ENCODE measurements at places on chromosomes 3 and 15.

DNA sequence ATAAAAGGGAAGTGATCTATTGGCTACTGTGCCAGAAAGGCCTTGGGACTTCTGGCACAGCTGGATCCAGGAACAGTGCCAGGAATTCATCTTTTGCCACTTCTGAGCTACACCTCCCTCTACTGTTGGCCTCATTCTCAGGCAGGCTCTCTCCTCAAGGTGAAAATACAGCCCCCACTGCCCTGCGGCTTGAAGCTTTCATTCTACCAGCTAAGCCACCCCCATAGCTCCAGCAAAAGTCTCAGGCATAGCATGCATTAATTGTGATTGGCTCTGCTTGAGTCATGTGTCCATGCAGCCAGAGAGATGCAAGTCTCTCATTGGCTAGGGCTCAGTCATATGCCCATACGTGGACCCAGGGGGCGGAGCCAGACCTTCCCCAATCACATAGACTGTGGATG is 142.4 kb downstream of the TPRA1 start:
- H3K27ac ChIP-seq: no peak overlapping the region
- H3K4me3 ChIP-seq: no peak overlapping the region
- H3K36me3 ChIP-seq: no peaks in the 10 kb centered on the region
- no peak for DNase-seq
- H3K4me1 ChIP-seq: no peaks in the 10 kb centered on the region

DNA sequence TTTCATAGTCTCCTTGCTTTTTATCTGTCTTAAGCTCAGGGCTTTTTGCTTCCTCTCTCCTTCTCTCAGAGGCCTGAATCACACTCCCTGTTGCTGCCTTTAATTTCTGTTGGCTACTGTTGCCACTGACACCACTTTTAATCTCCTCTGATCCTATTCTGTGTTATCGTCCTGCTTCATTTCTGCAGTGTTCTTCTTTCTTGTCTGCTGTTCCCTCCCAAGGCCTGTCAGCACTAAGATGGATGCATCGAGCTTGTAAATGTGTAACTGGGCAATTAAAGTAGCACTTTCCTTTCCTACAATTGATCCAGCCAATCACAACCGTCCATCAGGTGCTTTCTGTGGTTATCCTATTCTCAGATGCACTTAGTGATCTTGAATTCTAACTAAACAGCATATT is 71.3 kb upstream of the VEPH1 start:
- no peaks in the 10 kb centered on the region for H3K4me1 ChIP-seq
- H3K27ac ChIP-seq: no peak overlapping the region
- H3K27me3 ChIP-seq: no peaks in the 10 kb centered on the region

GRCh38 chr3:138479438-138479863 is 45.0 kb downstream of the ESYT3 start:
- H3K4me3 ChIP-seq: no peak overlapping the region
- H3K36me3 ChIP-seq: no peaks in the 10 kb centered on the region
- H3K27me3 ChIP-seq: no peaks in the 10 kb centered on the region
- peak; percentile 42 for DNase-seq

GRCh38 chr3:32237670-32238452 is 619 bp upstream of the CMTM8 start:
- H3K4me1 ChIP-seq: no peaks in the 10 kb centered on the region
- H3K36me3 ChIP-seq: no peaks in the 10 kb centered on the region
- peak; percentile 63 for DNase-seq
- H3K4me3 ChIP-seq: peak overlapping the region; percentile 90

DNA sequence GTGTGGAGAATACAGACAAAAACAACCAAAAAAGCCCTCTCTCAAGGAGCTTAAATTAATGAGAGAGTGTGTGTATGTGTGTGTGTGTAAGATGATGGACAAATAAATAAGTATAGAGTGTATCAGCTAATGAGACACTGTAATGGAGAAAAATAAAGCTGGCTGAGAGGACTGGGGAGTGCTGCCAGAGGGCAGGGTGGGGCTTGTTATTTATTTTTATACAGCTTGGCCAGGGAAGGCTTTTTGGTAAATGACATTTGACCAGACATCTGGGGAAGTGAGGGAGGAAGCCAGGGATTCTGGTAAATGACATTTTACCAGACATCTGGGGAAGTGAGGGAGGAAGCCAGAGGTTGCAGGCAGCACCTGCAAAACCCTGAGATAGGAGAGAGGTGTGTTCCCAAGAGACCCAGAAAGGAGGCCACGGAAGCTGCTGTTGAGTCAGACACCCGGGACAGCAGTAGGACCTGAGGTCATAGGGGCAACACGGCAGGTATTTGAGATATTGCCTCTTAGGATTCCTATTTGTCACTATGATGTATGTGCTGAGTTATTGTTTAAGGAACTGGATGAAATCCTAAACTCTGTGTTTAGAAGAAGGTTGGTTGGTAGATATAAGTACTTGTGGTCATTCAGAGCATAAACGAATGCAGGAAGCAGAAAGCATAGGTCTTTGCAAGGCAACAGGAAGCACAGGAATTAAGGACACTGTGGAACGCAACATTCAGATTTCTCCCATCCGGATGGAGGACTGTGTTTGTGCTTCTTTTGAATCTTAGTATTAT is 2.7 kb downstream of the SV2B start:
- H3K4me1 ChIP-seq: peaks cover 11% of the 10 kb centered on the region
- H3K27ac ChIP-seq: no peak overlapping the region
- H3K27me3 ChIP-seq: peaks cover 37% of the 10 kb centered on the region
- no peaks in the 10 kb centered on the region for H3K36me3 ChIP-seq
- H3K4me3 ChIP-seq: no peak overlapping the region
- DNase-seq: no peak

DNA sequence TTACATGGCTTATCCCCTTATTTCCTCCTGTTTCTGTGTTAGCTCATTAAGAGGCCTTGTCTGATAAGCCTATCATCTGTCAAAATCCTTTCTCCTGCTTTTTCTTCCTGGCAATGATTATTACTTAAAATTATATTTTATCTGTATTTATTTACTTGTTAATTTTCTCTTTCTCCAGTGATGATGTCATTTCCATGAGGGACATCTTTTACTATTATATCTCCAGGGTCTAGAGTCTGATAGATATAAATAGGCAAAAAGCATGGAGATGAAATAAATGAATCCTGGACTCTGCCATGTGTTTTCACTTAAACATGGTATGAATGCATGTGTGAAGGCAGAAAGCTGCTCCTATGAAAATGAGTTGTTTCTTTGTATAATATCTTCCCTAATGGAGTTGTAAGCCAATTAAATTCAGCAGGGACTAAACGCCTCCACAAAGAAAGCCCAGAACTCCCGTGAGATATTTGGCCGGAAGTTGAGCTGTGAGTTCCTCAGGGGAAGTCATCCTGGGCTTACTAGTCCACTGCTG is 375.2 kb downstream of the TUSC7 start:
- no peaks in the 10 kb centered on the region for H3K27me3 ChIP-seq
- no peak overlapping the region for H3K27ac ChIP-seq
- H3K4me1 ChIP-seq: no peaks in the 10 kb centered on the region
- no peak for DNase-seq

DNA sequence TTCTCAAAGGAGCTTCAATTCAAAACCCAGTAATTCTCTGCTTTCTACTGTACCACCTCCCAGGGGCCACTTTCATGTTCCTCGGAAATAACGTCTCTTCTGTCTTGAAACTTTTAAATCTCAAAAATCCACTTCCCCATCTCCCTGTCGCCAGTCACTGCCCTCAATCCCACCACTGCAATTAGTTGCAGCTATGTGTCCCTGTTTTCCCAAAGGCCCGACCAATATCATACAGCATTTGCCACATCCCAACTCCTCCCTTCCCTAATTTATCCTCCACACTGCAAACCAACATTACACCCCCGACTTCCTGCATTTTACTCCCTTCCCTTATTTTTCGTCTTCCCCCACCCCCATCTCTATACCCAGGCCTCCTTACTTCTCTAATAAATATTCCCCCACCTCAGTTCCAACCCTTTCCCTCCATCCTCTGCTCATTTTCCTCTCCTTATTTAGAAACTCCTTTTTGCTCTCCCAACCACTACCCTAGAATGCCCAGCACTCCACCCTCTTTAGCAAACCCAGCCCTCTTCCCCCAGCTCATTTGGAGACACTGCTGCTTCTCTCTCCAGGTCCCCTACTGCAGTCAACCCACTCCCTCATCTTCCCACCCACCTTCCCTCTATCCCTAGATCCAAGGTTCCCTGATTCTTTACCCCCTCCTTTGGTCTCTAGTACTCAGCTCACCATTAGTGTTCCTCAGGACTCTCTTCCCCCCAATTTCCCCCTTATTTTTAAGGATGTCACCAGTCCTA is 1.1 kb downstream of the NPTN start:
- H3K4me3 ChIP-seq: peak overlapping the region; percentile 99
- peaks cover 14% of the 10 kb centered on the region for H3K4me1 ChIP-seq
- H3K36me3 ChIP-seq: no peaks in the 10 kb centered on the region
- H3K27ac ChIP-seq: peak overlapping the region; percentile 94
- H3K27me3 ChIP-seq: peaks cover 3% of the 10 kb centered on the region
- peak; percentile 67 for DNase-seq

DNA sequence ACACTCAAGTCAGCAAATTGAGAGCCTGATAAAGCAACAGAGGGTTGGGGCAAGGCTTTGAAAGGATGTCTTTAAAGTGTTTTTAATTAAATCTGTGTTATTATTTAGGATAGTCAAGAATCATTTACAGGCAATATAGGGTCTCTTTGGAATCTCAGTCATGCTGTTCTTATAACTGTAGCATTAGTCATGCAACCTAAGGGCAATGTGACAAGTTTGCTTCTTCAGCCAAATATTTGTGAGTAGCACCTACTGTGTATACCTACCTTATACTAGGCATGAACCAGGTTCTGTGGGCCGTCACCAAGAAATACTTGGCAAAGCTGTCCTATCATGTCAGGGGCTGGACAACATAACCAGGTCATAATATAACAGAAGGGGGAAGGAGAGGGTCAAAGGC is 184.6 kb upstream of the TRIM42 start:
- no peak for DNase-seq
- no peaks in the 10 kb centered on the region for H3K36me3 ChIP-seq
- no peaks in the 10 kb centered on the region for H3K4me1 ChIP-seq
- no peak overlapping the region for H3K4me3 ChIP-seq

- no peak overlapping the region for H3K4me3 ChIP-seq
- H3K4me1 ChIP-seq: no peaks in the 10 kb centered on the region
- no peaks in the 10 kb centered on the region for H3K36me3 ChIP-seq
- peaks cover 36% of the 10 kb centered on the region for H3K27me3 ChIP-seq
- DNase-seq: no peak
Measured at GRCh38 chr15:60115579-60116380, 111.7 kb downstream of the FOXB1 start.

DNA sequence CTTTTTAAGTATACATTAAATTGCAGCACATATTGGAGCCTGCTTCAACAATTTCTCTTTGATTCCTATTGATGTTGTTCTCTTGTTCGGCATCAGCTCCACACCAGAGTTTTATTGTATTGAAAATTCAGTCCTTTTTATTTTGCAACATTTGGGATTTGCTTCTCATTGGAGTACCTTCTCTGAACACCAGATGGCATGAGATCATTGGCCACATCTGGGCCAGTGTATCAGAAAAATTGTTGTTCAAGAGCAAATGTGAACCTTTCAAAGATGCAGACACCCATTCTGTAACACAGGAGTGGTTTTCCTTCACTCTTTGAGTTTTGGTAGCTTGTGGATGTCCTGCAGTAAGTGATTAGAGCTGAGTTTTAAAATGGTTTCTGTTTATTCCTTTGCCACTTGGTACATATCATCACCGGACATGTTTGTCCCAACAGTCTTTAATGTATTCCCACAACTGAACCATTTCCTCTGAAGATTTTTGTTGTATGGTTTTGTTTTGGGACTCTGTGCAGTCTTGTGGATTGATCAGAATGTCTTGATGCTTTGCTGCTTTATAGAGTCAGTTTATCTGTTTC is 96.1 kb downstream of the MCTP2 start:
- no peak overlapping the region for H3K4me3 ChIP-seq
- no peaks in the 10 kb centered on the region for H3K27me3 ChIP-seq
- peak; percentile 38 for DNase-seq
- no peak overlapping the region for H3K27ac ChIP-seq

- no peak overlapping the region for H3K27ac ChIP-seq
- H3K36me3 ChIP-seq: no peaks in the 10 kb centered on the region
- no peak overlapping the region for H3K4me3 ChIP-seq
- no peak for DNase-seq
- H3K4me1 ChIP-seq: no peaks in the 10 kb centered on the region
Measured at GRCh38 chr3:177401375-177401774, 204.1 kb upstream of the TBL1XR1 start.

- peaks cover 20% of the 10 kb centered on the region for H3K36me3 ChIP-seq
- H3K27ac ChIP-seq: peak within 1 kb of the TSS; percentile 97
- no peaks in the 10 kb centered on the region for H3K27me3 ChIP-seq
- H3K4me3 ChIP-seq: peak within 1 kb of the TSS; percentile 86
- DNase-seq: peak; percentile 98
Measured at GRCh38 chr15:90233387-90234095, at the start of gene CIB1. Gene CIB1 (minus strand): TSS chr15:90233941. CDS start chr15:90233885, 56 bp downstream.

GRCh38 chr3:150220799-150221198 is 187.3 kb upstream of the TSC22D2 start:
- H3K4me3 ChIP-seq: no peak overlapping the region
- no peaks in the 10 kb centered on the region for H3K36me3 ChIP-seq
- H3K4me1 ChIP-seq: peaks cover 3% of the 10 kb centered on the region

DNA sequence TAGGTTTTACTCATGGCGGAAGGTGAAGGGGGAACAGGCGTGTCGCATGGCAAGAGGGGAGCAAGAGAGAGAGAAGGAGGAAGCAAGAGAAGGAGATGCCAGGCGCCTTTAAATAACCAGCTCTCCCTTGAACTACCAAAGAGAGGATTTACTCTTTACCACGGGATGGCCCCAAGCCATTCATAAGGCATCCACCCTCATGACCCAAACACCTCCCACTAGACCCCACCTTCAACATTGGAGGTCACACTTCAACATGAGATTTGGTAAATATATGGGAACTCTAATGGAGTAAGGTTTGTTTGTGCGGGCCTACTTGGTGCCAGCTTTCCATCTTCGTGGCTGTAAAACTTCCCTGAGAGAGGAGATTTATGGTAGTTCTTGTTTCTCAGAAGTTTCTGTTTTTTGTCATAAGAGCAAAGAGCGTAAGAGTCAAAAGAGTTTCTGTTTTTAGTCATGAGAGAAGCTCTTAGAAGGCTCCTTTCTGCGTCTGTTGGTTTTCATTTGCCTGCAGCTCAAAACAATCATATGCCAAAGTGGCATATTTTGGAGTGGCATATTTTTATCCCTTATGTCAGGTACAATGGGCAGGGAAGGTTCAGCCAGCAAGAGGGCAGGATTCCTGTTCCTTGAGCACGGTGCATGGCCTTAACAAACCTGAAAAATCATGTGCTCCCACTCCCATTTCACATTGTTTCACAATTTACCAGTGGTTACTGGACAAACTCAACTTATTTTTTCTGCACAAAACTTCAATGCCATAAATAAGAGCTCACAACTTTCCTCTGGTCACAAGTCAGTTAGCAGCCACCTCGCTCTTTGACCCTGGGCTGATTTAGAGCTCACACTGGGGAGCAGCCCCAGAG is 12.5 kb downstream of the PML start:
- peak overlapping the region; percentile 52 for H3K27ac ChIP-seq
- H3K36me3 ChIP-seq: peaks cover 20% of the 10 kb centered on the region
- peaks cover 2% of the 10 kb centered on the region for H3K4me1 ChIP-seq
- DNase-seq: no peak
- H3K27me3 ChIP-seq: no peaks in the 10 kb centered on the region
- no peak overlapping the region for H3K4me3 ChIP-seq
